Esophagus muscularis mucosa (tissue), 4 donors: ENCODE measurements at places on chromosomes 4 and X. TPM values are rescaled to one million over a fixed set of nuclear protein-coding genes. Genes with fewer than 3 reads are reported as not detected.

Gene MAOA
- total RNA-seq, result 299 TPM

Gene DCAF8L2
- not detected for total RNA-seq

DNA sequence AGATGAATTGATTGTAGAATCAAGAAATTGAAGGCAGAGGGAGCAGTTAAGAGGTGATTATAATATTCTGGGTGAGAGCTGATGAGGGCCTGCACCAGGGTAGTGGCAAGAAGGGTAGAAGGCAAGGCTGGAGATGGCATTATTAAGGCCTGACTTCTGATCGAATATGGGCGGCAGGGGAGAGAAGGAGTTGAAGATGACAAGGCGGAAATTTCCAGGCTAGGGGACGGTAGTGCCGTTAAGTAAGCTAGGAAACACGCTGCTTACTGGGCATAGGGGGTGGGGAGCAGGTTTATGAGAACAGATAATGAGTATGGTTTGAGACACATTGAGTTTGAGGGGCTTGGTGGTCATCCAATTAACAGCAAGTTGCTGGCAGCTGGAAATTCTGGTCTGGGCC, 19.5 kb downstream of the BCORL1 start:
- DNase-seq, result no peak

Gene CCSER1
- 7.0 TPM for total RNA-seq

Gene PNMA5
- total RNA-seq, result not detected

DNA sequence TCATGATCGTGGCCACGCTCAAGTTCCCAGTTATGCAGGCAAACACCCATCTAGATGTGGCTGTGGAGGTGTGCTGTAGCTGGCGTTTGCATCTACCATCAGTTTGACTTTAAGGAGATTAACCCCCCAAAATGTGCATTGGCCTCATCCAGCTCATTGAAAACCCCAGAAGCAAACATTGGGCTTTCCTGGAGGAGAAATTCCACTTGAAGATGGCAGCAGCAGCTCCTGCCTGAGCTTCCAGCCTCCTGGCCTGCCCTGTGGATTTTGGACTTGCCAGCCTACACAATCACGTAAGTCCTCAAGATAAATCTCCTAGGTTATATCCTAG, 30.2 kb upstream of the SLC25A6 start:
- no peak for DNase-seq

- no peak for DNase-seq
These were observed 129.1 kb upstream of the STIM2 start for GRCh38 chr4:26731351-26732035.

Gene ASB12
- total RNA-seq, result not detected

DNA sequence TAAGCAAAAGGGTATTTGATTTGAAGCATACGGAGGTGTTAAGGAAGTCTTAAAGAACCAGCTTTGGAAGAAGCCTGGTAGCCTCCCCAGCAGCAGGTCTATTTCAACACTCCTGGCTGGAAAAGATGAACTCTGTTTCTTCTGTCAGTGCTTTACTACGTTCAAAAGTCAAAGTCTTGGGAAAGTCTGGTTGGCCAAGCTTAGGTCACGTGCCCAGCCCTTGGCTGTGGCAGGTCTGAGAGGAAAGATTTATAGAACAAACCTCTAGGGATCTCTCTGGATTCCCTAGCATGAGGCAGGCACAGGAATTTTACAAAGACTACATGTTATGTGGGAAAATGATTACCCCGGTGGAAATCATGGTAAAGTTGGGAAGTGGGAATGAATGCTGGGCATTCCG, 8.6 kb upstream of the ARHGAP10 start:
- no peak for DNase-seq

GRCh38 chr4:530017-530781, 31.2 kb downstream of the PIGG start:
- DNase-seq, result no peak

Gene ART3
- 17.8 TPM for total RNA-seq

DNA sequence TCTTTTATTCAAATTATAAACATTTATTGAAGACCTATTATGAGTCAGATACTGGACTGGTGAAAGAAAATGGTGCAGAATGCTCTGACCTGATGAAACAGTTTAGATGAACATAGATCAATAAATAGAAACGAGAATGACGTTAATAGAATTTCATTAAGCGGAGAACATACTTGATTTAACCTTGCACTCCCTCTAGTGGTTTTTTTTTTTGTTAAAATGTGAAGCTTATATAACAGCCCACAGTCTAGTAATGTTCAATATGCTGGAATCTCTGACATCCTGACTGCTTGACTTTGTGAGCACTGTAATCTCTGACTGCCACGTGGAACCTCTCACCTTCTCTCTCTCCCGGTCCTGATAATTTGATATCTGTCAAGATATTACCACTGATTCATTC, 32.3 kb downstream of the HDAC8 start:
- DNase-seq, result no peak

GRCh38 chrX:45540181-45540580, 339.5 kb upstream of the DIPK2B start:
- no peak for DNase-seq

Gene SORCS2
- total RNA-seq, result 5.0 TPM

GRCh38 chrX:867966-868647, 237.5 kb downstream of the SHOX start:
- no peak for DNase-seq
